Chondrocyte (in vitro differentiated cells): ENCODE measurements at places on chromosomes 2 and 18.

GRCh38 chr2:140600116-140600515 lies 1530.7 kb downstream of the LRP1B start:
- DNase-seq, result no peak

DNA sequence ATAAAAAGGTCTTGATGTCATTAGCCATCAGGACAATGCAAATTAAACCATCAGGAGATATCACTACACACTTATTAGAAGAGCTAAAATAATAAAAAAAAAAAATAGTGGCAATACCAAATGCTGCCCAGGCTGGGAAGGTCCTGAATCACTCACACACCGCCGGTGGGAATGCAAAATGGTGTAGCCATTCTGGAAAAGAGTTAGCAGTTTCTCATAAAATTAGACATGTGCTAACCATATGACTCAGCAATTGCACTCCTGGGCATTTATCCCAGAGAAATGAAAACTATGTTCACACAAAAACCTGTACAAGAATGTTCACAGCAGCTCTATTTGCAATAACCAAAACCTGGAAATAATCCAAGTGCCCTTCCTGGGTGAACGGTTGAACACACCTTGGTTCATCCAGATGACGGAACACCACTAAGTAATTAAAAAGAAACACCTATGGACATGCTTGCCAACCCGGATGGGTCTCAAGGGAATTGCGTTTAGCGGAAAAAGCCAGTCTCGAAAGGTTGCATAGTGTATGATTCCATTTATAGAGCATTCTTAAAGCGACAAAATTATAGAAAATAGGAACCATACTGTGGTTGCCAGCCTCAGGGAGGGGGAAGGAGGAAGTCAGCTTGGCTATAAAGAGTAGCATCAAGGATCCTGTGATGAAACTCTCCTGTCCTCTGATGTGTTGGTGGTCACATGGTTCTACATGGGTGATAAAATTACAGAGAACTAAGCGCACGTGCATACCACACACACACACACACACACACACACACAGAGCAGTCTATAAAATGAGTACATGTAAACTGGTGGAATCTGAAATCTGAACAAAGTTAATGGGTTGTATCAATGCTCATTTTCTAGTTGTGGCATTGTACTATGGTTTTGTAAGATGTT lies 4.6 kb downstream of the MBP start:
- DNase-seq, result no peak

DNA sequence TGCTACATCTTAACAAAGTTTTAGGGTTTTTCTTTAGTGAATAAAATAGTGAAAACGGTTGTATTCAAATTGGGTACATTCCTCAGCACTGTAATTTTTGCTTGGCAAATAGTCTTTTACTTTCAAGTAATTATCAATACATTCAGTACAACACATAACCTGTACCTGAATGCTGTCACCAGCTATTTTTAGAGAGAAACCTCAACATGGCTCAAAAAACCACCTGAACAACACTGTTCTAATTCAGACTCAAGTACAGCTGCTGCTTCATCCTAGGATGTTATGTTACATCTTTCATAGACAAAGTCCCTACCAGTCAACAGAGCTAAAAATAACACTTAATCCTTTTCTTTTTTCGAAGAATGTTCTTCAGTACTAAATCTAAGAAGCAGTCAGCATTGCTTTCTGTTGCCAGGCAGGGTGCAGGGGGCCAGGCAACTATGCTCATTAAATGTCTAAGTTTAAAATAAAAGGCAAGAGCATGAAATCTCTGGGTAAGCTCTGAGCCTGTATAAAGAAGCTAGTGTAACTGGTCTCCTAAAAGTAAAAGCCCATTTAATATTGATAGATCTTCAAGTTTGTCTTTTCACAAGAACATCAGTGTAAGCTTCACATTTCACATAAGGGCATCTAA lies 20.5 kb downstream of the PDIA6 start:
- DNase-seq, result no peak

GRCh38 chr18:13543144-13543543 lies 183.2 kb downstream of the FAM210A start:
- no peak for DNase-seq

DNA sequence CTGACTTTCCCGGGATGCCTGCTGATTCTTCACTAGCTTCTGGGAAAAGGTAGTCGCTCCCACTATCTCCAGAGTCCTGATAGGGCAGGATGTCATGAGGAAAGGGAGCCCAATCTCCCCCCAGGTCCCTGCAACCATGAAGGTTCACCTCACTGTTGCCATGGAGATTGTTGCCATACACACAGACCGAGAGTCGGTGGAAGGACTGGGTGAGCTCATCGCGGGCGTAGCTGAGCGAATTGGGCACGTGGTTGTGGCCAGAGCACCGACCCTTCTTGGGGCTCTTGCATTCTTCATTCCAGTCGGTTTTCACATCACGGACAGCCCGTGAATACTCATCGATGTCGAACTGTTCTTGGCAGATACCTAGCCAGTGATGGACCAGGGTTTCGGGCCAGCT lies 97.4 kb downstream of the MEP1B start:
- no peak for DNase-seq

DNA sequence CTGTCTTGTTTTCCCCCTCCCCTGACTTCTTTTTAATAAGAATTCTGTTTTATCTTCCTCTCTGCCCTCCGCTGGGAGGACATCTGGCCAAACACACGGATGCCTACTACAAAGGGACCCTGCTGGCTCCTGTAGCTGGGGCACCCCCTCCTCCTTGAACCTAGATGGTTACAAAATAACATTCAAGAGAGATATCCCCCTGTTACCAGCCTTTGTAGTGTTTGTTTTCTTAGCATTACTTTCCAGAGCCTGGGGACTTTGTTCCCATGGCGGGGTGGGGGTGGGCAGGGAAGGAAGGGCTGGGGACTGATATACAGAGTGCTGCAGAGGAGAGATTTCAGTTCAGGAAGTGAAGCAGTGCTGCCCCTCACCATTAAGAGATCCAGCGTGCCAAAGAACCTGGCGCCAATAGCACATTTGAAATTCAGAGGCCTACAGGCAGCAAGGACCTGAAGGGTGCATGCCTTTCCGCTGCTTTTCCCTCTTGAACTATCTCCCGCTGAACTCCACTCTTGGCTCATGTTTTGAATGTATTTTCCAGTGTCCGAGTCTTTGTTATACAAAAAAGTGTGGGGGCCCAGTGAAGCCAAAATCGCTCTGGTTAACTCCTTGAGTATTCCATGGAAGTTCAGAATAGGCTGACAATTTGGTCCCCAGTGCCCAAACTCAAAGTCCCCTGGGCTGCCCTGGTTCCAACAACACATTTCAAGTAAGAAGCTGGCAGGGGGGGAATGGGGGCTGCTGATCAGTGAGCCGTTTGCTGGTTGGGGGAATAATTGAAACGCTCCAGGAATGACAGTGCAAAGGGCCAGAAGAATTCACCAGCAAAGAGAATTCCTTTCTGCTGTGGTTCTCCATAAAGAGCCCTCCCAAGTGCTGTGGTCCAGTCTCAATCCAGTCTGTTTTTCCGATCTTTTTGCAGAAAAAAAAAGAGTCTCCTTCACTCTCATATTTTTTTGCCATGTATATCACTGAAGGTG lies 94.8 kb upstream of the THOC1 start:
- DNase-seq, result no peak

- no peak for DNase-seq
Measured at GRCh38 chr18:28398471-28398870, 221.5 kb upstream of the CDH2 start.

DNA sequence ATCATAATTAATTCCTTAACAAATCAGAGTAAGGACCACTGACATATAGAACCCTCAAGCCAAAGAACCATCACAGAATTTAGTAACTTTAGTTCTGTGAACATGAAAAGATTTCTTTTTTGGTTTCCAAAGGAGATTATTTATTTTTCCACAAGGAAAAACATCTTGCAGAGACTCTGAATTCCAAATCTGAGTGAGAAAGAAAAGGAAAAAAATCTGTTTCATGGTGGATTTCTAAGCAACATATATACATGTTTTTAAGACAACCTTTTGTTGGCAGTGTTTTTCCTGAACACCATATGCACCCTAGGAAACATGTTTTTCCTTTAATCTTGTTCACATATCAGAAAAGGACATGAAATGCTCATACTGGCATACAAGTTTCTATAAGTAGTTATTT lies 149.8 kb downstream of the AGPS start:
- no peak for DNase-seq

DNA sequence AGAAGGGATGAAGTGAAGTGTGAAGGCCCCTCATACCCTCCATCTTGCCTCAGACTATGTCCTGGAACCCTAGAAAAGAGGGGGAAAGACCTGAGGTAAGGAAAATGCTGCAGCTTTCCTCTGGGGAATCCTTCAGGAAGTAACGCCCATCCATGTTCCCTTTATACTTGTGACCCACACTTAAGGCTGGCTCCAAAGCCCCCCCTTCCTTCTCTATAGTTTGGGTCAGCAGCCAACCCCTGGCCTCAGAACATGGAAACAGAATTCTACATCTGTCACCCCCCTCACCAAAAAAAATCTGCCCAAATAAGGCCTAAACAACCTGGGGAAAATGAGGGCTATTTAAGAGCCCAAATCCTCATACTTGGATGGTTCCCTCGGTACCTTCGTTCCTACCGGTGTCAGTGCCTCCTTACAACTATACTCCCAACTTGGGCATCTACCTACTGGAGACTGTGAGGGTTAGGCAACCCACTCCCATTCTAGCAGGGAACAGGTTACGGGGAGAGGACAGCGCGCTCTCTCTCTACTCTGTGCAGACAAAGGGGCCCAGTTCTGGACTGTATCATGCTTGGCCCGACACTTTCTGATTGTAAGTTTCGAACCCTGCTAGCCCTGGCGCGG lies 689 bp downstream of the OST4 start:
- no peak for DNase-seq

DNA sequence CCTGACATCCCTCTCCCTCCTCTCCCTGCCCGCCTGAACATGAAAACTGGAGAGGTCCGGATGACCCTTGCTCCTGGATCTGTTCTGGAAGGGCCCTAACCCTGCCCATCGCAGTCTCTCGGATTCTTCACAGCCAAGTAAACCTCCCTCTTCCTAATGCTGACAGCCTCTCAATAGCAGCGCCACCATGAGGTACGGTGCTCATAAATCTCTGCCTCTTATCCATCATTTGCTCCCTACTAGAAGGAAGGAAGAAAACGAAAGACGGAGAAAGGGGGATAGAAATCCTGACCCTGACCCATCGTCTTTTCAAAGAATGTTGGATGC lies 257.9 kb downstream of the BCL11A start:
- DNase-seq, result no peak

GRCh38 chr2:136238286-136239078 lies 120.5 kb upstream of the CXCR4 start:
- DNase-seq, result no peak

GRCh38 chr2:196403471-196403870 lies 232.1 kb upstream of the STK17B start:
- DNase-seq, result no peak

DNA sequence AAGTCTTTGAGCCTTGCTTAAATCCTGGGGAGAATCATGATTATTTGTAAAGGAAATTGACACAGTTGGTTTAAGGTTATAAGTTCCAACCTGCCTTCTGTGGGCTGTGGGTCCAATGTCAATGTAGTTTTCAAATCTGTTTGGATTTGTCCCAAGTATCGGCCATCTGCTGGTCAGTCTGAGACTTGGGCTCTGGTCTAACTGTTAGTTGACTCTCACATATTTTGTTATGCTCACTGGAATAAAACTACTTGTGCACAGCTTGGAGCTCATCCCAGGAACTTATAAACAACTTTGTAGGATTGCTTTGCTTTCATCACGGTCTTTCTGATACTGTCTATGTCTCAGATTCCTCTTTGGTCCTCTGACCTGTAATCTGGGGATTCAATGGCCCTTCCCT lies 1026.2 kb upstream of the ZEB2 start:
- no peak for DNase-seq

GRCh38 chr2:143635302-143635701 lies 506.1 kb downstream of the ARHGAP15 start:
- no peak for DNase-seq

DNA sequence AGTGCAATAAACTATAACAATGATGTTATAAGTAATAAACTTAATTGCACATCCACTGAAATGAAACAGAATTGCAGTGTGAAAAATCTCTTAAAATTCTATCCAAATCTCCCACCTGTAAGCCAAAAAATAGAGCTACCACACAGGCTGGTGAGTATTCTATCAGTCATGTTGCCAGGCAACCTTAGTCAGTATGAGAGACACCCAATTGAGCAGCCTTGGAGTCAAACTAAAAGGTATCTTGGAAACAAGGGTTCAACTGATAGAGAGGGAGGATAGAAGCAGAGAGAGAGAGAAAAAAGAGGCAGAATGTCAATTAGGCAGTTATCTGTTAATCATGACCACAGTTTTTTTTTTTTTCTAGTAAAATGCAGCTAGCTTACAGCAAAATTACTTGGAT lies 45.8 kb downstream of the GALNT13 start:
- DNase-seq, result no peak

DNA sequence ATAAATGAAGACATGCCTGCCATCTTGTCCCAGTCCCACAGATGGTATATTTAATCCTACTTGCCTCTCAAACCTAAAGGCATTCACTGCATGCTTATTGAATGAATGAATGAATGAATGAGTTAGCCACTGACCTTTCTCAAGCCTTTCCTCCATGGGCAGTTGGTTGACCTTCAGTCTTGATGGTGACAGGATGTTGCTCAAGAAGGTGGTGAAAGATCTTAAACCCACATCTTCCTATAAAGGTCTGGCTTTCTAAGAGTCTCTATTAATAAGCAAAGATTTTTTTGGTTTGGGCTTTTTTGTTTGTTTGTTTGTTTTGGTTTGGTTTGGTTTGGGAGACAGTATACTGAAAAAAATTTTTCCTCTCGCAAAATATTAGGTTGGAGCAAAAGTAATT lies 41.7 kb downstream of the KIAA2012 start:
- no peak for DNase-seq

- DNase-seq, result no peak
Measured at GRCh38 chr2:156649596-156649995, 213.4 kb downstream of the GPD2 start.

DNA sequence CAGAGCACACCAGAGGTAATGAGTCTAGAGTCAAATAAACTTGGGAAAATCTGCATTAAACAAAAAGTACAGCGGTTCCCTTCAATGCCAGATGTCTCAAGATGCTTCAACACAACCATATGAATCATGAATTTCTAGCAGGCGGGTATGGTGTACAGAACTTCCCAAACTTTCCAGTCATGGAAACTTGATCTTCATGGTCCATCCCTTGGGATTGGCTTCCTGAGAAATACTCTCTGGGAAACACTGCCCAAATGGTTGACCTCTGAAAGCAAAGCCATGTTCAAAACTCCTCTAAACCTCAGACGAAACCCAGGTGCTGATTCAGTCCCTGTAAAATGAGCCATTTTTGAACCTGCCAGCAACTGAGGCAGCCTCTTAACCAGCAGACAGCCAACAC lies 16.4 kb upstream of the TMEM247 start:
- no peak for DNase-seq
